ENCODE measurements at places on chromosomes 11 and 22.

DNA sequence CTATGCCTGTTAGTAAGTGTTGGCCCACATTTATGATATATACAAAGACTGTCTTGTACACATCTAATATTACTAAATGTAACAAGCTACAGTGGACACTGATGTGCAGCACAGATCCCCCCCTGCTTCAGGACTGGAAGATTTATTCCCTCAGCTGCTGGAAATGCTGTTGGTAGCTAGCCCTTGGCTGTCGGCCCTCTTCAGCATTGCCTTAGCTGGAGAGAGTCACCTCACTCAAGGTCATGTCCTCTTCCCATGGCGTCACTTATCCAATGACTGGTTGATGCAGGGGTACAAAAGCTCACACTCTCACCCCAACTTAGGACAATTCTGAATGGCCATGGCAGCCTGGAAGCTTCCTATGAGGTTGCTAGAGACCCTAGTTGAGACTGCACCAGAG is 312.7 kb downstream of the SOX6 start:
- DNase-seq, result no peak

DNA sequence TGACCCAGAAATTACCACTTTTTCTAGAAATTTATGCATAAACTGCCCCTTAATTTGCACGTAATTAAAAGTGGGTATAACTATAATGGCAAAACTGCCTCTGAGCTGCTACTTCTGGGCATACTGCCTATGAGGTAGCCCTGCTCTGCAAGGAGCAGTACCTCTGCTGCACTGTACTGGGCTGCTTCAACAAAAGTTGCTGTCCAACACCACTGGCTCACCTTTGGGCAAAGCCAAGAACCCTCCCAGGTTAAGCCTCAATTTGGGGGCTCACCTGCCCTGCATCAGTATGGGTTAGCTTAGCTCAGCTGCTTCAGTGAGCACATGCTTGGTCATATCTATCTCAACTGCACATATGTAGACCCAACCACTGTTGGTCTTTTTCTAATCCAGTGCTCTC is 4.5 kb downstream of the DMC1 start:
- DNase-seq, result no peak

GRCh38 chr11:64774144-64774543 is 4.2 kb downstream of the SF1 start:
- no peak for DNase-seq

GRCh38 chr22:28414913-28415312 is 264.7 kb downstream of the TTC28 start:
- DNase-seq, result no peak

GRCh38 chr22:41780746-41781505 is 19.6 kb upstream of the CCDC134 start:
- DNase-seq, result peak; percentile 42
